Lung (tissue), 17 donors: ENCODE measurements at places on chromosomes 2 and 18. TPM values are rescaled to one million over a fixed set of nuclear protein-coding genes. Genes with fewer than 3 reads are reported as not detected.
A peak's percentile ranks its signal among the peaks of the same experiment; 100 is the strongest.

Gene ERMN
- 1.6 TPM for total RNA-seq

- H3K27me3 ChIP-seq = peaks cover 3% of the 10 kb centered on the region
- peak; percentile 20 for DNase-seq
- no peaks in the 10 kb centered on the region for H3K36me3 ChIP-seq
Measured at GRCh38 chr18:74412116-74412880, 44.8 kb downstream of the DIPK1C start.

- H3K36me3 ChIP-seq = peaks cover 40% of the 10 kb centered on the region
- H3K4me1 ChIP-seq = no peaks in the 10 kb centered on the region
- H3K4me3 ChIP-seq = no peak overlapping the region
- H3K27me3 ChIP-seq = no peaks in the 10 kb centered on the region
- DNase-seq = no peak
Measured at GRCh38 chr2:3547915-3548314, 10.2 kb downstream of the RNASEH1 start.

Gene SPR
- 11.1 TPM for total RNA-seq

DNA sequence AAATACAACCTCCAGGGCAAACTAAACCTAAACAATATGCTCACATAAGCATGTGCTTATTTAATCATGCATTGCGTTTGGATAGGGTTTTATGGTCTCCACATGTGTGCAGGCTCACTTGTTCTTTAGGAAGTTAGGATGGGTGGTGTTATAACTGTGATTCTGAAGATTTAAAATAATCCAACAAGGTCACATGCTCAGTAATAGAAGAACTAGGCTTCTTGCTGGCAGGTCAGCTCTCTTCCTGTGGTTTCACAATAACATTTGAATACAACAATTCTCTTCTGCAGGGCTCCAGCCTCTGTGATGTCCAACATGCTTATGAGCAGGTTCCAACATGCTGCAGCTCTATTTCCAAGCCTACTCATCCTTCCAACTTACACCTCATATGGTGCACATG is 84.0 kb downstream of the MYL12B start:
- H3K4me3 ChIP-seq = no peak overlapping the region
- H3K27me3 ChIP-seq = no peaks in the 10 kb centered on the region
- H3K4me1 ChIP-seq = no peaks in the 10 kb centered on the region
- no peak overlapping the region for H3K27ac ChIP-seq

DNA sequence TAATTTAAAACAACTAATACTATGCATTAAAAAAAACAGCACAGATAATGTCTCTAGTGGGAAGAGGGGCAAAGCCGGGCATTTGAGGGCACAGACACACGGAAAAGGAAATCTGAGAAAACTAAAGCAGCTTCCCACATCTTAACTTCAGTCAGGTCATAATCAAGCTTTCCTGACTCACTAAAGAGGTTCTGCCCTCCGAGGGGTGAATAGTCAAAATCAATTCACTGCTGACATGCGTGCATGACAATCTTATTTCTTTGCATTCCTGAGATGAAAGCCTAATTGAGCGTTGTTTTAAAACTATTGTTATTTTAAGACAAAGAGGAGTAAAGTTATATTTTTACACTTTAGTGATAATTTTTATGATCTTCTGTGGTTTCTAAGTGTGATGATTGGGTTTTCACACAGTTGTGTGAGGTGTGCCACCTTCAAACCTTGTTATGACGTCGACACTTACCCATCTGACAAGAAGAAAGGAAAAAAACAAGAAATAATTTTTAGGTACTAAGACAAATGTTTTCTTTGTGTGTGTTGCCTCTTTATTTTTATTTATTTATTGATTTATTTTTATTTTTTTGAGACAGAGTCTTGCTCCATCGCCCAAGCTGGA is 90.9 kb downstream of the GATA6 start:
- no peaks in the 10 kb centered on the region for H3K27me3 ChIP-seq
- H3K36me3 ChIP-seq = no peaks in the 10 kb centered on the region
- H3K4me3 ChIP-seq = no peak overlapping the region
- no peak for DNase-seq
- H3K27ac ChIP-seq = no peak overlapping the region

Gene NGEF
- 2.4 TPM for total RNA-seq

DNA sequence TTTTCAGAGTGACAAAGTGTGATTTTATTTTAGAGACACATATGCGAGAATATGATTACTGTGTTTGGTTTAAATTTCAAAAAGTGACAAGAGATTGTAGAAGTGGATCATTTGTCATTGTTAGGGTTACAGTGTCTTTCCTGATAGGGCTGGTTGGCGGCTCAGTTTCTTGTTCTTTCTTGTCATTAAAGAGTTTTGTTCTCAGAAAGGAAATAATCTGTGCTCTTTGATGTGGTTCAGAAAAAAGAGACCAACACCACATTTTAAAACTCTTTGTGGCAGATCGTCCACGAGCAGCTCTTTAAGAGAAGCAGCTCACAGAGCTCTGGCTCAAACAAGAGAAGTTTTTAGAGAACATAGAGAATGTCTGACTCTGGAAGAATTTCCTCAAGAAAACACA is 45.6 kb upstream of the ZNF532 start:
- peaks cover 4% of the 10 kb centered on the region for H3K4me1 ChIP-seq
- peak; percentile 76 for DNase-seq
- no peaks in the 10 kb centered on the region for H3K27me3 ChIP-seq

Gene SPTBN1
- total RNA-seq = 715 TPM

GRCh38 chr18:51350081-51350480 is 152.6 kb upstream of the MEX3C start:
- H3K36me3 ChIP-seq = no peaks in the 10 kb centered on the region
- DNase-seq = no peak
- no peak overlapping the region for H3K4me3 ChIP-seq
- no peaks in the 10 kb centered on the region for H3K4me1 ChIP-seq

Gene DNAJC5G
- not detected for total RNA-seq

GRCh38 chr2:153235516-153235915 is 243.0 kb downstream of the RPRM start:
- H3K27ac ChIP-seq = no peak overlapping the region
- H3K4me1 ChIP-seq = no peaks in the 10 kb centered on the region
- no peak for DNase-seq
- H3K27me3 ChIP-seq = no peaks in the 10 kb centered on the region
